ENCODE measurements at places on chromosomes 7 and 10. TPM values are rescaled to one million over a fixed set of nuclear protein-coding genes. Genes with fewer than 3 reads are reported as not detected.

GRCh38 chr7:41882256-41882655 is 179.4 kb upstream of the INHBA start:
- DNase-seq = no peak

IFRD1 gene
- 56.6 TPM for total RNA-seq

DNA sequence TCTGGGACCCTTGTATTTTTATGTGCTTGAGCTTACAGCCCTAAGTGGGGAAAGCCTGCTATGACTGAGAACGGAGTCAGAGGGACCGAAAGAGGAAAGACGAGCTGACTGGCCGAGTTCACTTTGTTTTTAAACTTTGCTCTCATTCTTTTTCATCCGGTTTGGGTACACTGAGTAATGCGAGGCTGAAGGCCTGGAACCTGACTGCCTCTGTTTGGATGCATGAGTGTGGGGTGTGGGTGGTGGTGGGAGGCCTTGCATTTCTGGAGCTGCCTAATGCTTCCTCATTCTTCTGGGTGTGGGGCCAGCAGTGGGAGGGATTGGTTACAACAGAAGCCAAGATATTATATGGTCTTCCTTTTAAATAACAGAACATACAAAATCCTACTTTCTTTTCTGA is 155.5 kb downstream of the BUB3 start:
- no peak for DNase-seq

SMKR1 gene
- total RNA-seq = 13.9 TPM

DNA sequence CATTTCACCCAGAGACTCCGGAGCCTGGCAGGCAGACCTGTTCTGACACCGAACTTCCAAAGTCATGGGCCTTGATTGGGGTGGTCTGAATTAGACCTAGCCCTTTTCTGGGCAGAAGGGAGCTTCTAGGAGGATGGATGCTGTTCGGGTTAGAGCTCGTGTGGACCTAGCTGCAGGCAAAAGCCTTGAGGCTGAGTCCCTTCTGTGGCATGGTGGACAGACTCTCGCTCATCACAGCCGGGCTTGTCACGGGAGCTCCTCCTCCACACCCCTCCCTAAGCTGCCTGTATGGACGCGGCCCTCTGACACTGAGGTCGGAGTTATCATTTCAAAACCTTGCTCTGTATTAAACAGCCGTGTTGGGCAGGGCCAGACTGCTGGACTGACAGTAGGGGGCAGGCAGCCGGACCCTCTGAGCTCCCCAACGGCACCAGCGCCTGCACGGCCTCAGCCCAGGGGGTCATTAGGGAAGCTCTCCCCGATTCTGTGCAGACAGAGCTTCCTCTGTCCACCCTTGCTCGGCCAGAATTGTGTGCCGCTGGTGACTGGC is 2.2 kb downstream of the IRF5 start:
- no peak for DNase-seq

DNA sequence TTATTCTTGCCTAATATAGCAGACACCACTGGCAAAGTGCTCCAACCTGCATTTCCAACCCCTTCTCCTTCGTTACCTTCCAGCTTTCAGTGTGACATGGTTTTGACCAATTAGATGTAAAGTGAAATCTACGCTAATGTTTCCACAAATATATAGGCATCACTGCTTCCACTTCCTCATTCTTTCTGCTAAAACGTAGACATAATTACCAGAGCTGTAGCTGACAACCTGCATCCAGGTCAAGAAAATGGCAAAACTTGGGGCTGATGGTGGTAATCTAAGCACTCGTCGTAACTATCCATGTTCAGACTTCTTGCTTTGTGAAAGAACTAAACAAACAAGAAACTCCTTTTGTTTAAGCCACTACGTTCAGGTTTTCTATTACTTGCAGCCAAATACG is 41.8 kb upstream of the COL1A2 start:
- no peak for DNase-seq
